ENCODE measurements at places on chromosomes 1 and 21.

- no peak for DNase-seq
Observed at GRCh38 chr1:4407851-4408250, 246.6 kb upstream of the AJAP1 start.

DNA sequence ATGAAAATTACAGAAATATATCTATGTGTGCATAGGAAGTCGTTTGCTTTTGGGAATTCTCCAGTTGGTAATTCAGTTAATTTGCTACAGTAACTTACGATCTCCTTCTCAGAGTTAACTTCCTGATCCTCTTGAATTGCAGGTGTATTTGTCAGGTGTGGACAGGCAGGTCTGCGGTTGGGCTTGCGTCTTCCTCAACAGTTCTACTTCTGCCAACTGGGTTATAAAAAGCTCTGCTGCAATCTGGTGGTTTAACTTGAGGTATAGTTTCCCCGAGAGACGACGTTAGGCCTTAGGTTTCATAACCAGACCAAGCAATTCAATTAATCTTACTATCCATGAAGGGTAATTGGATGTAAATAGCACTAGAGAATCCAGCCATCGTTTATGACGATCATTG, 88.2 kb downstream of the GABPA start:
- DNase-seq: no peak

DNA sequence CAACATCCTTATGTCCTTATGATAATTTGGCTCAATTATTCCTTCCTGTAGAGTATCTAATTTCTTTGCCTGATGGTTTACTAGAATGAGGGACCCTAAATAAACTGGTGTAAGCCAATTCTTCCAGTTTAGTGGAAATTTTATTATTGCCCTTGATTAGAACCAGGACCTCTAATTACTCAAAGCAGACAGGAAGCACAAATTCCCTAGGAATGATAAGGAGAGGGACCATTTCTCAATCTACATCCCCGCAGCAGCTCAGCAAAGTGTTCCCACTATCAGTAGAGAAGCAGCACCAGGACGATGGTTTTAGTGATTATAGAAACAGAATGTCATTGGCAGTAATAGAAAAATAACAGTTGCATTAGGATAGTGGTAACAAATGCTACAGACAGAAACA, 97.1 kb downstream of the PLPPR4 start:
- no peak for DNase-seq

DNA sequence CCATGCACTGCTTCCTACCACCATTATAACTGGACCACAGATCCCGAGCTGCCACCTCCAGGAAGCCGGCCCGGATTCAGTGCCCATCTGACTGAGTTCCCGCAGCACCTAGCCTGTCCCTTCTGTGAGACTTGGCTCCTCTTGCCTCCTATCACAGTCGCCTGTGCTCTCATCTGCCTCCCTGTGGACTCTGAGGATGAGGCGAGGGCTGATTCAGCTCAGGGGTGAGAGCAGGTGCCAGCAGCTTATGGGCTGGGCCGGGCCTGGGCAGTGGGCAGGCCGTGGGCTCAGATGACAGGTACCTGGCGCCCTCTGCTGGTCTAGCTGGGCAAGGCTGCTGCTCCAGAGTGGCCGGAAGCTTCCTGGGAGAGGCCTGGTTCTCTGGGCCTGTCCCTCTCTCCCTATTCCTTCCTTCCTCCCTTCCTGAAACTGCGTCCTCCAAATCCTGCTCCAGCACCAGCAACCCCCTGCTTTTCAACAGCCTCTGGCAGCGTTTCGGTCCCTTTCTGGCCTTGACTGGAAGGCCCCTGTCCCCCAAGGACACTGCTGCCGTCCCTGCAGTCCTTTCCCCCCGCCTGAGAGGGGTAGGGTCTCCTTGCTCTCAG, 17.3 kb upstream of the PCSK9 start:
- peak; percentile 86 for DNase-seq

DNA sequence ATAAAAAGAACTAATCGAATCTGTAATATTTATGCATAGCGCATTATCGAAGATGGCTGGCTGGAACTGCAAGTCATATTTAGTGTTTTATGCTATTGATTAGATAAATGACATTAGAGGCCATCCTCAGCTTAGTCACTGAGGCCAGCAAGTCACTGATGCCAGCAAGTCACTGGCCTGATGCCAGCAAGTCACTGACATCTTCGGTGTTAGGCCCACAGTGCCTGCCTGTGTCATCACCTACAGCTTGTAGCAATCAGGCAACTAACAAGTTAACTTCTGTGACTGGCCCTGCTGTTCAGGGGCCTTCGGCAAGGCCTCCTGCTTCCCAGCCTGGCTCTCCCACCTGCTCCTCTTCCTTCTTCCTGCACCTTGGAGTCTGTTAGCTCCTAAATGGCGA, 65.6 kb upstream of the SCCPDH start:
- DNase-seq: no peak

DNA sequence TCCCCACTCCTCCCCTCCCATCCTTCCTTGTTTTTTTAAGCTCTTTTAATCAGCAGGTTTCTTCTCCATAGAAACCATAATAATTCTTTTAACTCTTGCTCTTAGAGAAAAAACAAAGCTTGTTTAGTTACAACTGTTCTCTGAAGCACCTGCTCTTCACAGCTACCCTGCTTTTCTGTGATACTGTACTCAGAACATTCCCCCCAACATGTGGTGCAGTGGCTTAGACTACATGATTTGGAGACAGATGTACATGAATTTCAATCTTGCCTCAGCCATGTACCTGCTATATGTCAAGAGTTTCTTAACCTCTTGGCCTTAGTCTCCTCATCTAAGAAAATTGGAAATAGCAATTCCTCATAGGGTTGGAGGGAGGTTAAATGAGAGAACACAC, 33.5 kb downstream of the LAMC2 start:
- DNase-seq: no peak

GRCh38 chr1:118659646-118660045, 328.5 kb downstream of the TBX15 start:
- DNase-seq: no peak

DNA sequence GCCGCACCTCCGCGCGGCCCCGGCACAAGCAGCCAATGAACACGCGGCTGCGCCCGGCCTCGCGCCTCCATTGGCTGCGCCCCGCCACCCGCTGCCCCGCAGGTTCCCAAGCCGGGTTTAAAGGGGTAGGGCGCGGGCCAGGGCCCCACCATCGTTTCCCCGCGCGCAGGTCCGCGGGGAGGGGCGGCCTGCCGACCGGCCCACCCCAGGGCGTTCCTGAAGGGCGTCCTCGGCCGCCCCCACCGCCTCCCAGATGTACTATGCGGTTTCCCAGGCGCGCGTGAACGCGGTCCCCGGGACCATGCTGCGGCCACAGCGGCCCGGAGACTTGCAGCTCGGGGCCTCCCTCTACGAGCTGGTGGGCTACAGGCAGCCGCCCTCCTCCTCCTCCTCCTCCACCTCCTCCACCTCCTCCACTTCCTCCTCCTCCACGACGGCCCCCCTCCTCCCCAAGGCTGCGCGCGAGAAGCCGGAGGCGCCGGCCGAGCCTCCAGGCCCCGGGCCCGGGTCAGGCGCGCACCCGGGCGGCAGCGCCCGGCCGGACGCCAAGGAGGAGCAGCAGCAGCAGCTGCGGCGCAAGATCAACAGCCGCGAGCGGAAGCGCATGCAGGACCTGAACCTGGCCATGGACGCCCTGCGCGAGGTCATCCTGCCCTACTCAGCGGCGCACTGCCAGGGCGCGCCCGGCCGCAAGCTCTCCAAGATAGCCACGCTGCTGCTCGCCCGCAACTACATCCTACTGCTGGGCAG, at the start of gene OLIG1:
OLIG1 (plus strand) TSS at position 148 of the 750 bp plus-strand sequence; CDS start at position 254, 106 bp downstream.
- peak; percentile 52 for DNase-seq

DNA sequence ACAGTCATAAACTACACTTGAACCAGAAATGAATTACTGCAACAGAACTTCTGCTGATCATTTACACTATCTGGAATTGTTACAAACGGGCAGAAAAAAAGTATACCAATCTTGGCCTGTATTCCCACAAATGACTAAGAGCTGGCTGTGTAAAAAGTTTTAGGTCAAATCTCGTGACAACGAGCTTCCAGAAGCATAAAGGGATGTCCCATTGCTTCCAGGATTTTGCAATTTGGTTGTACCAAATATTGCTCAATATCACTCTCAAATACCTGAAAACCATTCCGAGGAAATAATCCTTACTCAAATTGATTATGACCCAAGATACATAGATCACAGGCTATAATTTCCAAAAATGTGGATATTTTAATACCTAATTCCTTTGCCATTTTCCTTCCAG, 175.6 kb downstream of the TBX15 start:
- DNase-seq: no peak

DNA sequence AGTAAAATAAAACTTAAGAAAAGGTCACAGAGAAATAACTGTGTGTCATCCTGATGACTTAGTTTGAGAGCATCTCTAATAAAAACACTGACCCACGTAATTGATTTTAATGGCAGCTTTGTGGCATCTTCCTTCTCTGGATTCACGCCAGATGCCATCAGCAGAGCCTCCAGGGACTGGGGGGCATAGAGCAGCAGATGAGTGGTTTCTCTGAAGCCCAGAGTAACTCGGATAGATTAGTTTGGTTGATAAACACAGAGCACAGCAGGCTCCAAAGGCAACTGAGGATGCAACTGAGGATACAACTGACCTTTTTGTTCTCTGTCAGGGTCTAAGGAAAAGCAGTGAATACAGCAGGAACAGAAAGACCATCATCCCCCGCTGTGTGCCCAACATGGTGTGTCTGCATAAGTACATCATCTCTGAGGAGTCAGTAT, 180.8 kb downstream of the RPS6KC1 start:
- DNase-seq: no peak

GRCh38 chr1:222547260-222547614, 667 bp downstream of the HHIPL2 start:
- no peak for DNase-seq

DNA sequence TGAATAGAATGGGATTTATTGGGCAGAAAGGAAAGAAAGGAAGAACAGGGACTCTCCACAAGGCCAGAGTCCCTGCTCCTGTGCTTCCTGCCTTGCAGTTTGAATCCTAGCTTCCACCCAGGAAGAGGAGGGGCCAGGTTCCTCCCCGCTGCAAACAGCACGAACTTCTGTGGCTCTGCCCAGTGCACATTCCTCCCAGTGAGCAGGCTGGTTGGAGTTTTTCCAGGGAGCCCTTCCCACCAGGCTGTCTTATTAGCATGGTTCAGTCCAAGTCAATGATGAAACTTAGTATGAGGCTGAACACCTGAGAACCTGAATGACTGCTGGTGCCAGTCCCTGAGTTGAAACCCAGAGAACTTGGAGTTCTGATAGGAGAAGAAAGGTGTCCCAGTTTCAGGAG, 247.2 kb downstream of the DUSP10 start:
- DNase-seq: no peak

DNA sequence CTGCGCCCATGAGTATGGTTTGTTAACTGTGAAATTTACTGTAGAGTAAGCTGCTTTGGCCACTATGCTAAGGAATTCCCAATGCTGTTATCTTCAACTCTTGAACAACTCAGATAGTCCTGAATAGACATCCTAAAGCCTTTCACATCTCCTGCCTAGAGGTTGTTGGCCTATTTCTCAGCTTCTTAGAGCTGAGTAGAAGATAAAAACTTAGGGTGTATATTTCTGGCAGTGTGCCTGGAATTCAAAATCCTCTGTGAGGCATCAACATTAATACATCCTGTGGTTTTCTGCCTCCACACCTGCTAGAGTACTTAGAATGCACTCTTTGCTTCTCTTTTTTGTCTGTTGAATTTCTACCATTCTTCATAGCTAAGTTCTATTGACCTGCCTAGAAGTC, 45.8 kb upstream of the RC3H1 start:
- DNase-seq: no peak

- DNase-seq: no peak
Observed at GRCh38 chr1:234997896-234998741, 130.5 kb downstream of the TOMM20 start.

- peak; percentile 30 for DNase-seq
Observed at GRCh38 chr1:241551759-241552638, 19.8 kb downstream of the KMO start.

GRCh38 chr21:32193098-32193465, 85.8 kb downstream of the MIS18A start:
- no peak for DNase-seq

DNA sequence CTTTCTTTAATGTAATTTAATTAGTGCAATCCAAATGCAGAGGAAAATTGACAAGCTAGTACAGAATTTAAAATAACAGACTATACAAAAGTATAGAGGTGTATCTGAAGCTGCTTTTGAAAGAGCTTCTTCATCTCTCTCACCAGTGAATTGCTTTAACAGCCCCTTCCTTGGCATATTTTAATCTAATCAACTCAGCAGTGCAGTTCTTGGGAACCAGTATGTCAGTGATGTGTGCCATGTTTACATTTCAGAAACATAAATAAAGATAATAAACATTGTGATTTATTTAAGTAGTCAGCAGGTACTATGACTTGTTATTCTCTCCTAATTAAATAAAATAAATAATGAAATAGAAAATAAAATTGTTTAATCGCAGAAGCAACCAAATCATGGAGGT, 1260.6 kb downstream of the NCAM2 start:
- no peak for DNase-seq

- DNase-seq: no peak
Observed at GRCh38 chr1:170168265-170168664, 22.5 kb downstream of the NTMT2 start.

GRCh38 chr1:22317231-22317919, 134.3 kb upstream of the ZBTB40 start:
- DNase-seq: peak; percentile 58

- no peak for DNase-seq
Observed at GRCh38 chr1:176243746-176244145, 36.7 kb upstream of the COP1 start.

GRCh38 chr1:224213438-224214119, 30.5 kb downstream of the DEGS1 start:
- DNase-seq: no peak

DNA sequence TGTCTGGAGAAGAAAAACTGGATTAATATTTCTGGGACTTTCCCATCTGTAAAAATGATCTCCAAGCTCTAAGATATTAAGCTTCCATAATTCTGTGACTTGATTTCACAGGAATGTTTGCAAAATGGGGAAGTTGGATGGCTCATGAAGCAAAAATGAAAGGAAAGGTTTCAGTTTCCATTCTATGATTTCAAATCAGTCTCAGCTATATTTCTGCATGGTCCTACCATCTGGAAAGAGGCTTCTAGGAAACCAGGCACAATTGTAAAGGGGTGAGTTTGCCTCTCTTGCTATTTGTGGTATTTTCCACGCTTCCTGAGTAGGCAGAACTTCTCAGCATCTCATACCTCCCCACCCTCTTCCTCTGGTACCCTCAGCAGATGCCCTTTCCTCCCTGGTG, 22.4 kb upstream of the ACTN2 start:
- DNase-seq: no peak

- DNase-seq: no peak
Observed at GRCh38 chr1:26210147-26210870, 19.9 kb downstream of the CATSPER4 start.

GRCh38 chr1:97820470-97821188, 100.2 kb downstream of the DPYD start:
- DNase-seq: no peak

DNA sequence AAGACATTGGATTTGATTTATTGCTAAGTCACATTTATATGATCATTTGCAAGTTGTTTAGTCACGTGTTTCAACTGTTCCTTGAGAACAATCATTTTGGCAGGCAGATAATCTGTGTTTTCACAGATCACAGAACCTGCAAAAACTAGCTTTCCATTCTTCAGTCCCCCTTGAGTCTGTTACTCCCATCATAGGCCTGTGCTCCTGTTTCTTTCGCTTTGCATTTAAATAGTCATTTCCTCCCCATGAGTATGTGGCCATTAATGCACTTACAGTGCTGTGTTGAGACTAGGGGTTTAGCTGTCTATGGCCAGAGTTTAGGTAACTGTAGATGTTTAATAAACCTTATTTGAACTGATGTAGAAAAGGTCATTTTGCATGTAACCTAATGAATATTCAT, 214.5 kb downstream of the PATJ start:
- DNase-seq: no peak
